Renal cortex interstitium (tissue), 15 donors: ENCODE measurements at places on chromosomes 7 and 10. TPM values are rescaled to one million over a fixed set of nuclear protein-coding genes. Genes with fewer than 3 reads are reported as not detected.

DNA sequence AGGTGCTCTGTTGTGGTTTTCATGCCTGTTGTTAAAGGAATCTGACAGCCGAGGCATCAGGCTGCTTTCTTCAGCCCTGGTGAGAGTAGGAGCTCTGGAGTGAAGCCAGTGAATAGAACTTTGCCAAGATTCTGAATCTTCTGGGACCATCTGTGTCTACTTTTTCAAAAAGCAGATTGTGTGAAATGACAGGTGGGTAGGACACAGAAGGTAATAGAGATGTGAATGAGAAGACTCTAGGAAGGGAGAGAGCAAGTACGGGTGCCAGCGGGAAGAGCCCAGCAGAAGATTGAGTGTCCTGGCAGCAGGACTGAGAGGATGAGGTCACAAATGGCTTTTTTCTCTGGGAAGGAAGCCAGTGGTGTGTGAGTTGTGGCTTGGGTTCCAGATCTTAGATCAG lies 429.2 kb downstream of the SDK1 start:
- DNase-seq, result no peak

DNA sequence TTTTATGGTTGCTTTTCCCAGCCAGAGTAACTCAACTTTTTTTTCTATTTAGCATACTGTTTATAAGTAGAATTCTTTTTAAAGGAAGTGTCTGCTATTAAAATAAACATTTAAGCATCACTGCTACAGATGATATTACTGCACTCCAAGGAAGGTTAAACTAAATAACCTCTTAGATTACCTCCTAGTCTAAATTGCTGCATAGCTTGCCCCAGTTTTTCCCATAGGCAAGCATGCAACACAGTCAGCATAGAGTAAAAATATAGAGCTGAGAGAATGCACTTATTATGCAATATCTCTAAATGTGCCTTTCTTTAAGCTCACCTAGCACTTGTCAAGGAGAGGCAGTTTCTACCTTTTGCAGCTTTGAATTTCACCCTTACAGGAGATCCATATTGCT lies 1392.4 kb upstream of the CELF2 start:
- DNase-seq, result no peak

DNA sequence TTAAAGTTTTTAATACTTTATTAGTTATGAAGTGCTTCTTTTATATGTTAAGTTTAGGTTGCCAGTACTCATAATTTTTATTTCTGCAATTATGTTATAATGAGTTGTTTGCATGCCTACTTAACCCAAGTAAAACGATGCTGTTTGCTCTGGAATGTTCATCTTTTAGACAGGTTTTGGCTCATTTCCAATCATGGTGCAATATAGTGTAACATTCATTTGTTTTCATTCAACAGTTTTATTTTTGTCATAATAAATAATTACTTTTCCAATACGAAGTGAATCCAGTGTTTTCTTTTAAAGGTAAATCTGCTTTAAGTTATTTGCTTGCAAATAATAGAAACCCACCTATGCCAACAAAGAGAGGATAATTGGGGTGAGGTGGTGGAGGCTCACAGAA lies 22.1 kb downstream of the ARL5B start:
- DNase-seq, result no peak

DNA sequence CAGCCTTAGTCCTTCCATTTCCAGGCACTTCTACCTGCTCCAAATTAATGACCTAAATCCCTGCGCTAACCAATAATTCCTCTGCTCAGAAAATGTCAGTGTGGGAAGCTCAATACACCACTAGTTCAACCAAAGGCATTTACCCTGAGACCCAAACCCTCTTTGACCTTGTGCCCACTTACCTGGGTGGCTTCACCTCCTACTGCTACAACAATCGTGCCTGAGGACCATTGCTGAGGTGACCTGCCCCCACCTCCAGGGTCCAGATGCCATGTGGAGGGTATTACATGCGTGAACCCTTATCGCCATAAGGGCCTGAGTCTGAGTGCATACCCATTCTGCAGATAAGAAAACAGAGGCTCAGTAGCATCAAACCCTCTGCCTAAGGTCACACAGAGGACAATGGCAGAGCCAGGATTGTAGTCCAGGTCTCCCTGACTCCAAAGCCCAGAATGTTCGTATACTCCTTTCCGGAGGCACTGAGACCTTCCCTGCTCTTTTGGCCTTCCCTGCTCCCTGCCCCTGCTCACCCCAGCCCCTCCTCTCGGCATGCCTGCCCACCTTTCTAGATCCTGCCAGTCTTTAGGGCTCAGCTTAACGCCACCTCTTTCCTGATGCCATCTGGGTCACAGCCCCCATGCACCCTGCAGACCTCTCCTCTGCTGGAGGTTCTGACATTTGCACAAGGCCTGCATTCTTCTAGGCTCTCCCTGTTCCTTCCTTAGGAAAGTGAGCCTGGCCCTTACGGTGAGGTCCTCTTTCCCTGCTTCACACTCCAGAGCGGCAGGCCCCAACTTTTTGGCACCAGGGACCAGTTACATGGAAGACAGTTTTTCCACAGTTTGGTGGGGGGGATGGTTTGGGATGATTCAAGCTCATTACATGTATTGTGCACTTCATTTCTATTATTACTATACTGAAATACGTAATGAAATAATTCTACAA lies 94.9 kb downstream of the CHST15 start:
- no peak for DNase-seq

DNA sequence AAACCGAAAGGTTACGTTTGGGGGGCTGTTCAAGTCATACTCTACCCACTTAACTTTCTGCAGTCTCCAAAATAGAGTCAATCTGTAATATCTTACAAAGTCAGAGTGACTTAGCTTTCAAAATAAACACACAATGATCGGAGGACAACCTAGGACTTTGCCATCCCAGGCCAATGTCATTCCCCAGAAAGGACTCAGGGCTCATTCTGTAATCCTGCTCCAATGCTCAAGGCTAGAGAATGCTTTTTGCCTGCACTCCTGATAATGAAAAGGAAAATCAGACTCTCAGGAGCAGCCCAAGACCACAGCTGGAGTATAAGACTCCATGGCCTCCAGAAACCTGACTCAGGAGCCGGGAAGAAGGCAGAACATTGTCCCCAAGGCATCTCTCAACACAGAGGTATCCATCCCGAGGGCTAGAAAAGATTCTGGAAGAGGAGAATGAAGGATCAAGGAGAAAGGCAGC lies 28.5 kb upstream of the ASCC1 start:
- no peak for DNase-seq

GRCh38 chr10:46317889-46318288 lies 31.1 kb downstream of the ANTXRL start:
- DNase-seq, result no peak

DNA sequence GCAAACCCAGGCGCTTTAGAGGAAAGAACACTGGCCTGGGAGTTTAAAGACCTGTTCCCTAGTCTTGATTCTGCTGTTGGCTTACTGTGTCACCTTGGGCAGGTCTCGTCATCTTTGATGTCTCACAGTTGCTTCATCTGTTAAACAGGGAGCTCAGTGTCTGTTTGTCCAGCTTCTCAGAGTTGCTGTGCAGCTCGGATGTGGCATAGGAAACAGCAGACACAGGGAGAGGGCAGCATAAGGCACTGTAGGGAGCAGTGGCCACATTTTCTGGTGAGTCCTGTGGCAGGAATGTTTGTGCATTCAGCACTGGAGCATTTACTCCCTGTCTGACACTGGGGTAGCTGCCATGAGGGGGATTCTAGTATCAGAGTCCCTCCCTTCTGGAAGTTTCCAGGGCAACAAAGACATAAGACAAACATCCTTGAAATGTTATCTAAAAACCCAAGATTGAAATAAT lies 2.0 kb downstream of the REPIN1 start:
- DNase-seq, result no peak

DNA sequence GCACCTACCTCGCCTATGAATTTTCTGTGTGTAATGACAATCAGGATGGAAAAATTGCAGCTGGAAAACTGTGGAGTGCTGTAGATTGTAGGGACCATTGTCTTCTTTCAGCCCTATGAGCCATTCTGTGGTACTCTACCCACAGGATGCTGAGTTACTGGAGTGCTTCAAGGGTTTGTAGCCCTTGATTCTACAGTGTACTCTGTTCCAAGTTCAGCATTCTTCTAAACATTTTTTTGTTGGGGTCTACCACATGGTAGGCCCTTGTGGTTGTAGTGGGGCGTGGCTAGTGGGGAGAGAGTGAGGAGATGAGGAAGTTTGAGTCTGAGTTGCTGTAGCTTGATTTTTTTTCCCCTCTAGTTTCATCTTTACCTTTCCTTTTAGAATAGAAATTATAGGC lies 33.5 kb downstream of the REEP3 start:
- no peak for DNase-seq

- no peak for DNase-seq
Measured at GRCh38 chr7:18866359-18867036, 250.9 kb downstream of the TWIST1 start.

GRCh38 chr7:105924945-105925344 lies 38.1 kb upstream of the CDHR3 start:
- DNase-seq, result no peak

DNA sequence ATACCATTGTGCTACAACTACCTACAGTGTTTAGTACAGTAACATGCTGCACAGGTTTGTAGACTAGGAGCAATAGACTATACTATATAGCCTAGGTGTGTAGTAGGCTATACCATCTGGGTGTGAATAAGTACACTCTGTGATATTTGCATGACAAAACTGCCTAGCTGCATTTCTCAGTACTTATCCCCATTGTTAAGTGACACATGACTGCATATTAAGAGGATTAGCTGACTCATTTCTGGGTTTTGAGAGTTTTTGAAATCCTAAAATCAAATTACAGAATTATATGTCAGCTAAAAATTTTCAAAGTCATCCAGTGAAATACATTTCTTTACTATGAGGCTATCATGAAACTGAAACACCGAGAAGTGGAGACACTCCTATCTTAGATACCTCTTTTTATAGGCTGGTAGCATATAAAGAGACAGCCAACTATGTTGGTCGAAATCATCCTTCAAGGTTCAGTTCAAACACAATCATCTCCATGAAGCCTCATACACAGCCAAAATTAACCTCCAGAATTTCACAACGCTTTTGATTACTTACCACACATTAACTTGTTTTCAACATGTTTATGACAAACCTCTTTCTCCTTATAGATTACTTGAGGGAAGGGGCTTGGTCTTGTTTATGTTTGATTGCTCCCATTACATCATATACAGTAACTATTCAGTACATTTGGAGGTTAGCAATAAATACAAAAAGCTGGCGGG lies 89.8 kb upstream of the ANK3 start:
- no peak for DNase-seq

GRCh38 chr10:119761106-119761505 lies 35.3 kb downstream of the INPP5F start:
- no peak for DNase-seq

DNA sequence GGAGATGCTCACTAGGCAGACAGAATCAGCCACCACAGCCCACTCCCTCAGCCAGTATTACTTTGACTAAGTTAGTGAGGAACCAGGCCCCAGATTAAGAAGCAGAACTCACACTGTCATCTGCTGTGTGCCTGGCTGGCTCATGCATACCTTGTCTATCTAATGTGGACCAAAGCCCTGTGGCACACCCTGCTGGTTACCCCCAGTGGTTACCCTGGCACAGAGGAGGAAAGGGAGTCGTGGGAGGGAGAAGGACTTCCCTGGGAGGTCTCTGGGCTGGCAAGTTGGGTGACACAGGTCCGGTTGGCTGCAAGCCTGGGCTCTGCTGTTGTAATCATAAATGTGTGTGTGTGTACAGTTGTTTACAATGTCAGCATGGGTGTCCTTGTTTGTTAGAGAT lies 7.5 kb upstream of the SH2D4B start:
- no peak for DNase-seq

DNA sequence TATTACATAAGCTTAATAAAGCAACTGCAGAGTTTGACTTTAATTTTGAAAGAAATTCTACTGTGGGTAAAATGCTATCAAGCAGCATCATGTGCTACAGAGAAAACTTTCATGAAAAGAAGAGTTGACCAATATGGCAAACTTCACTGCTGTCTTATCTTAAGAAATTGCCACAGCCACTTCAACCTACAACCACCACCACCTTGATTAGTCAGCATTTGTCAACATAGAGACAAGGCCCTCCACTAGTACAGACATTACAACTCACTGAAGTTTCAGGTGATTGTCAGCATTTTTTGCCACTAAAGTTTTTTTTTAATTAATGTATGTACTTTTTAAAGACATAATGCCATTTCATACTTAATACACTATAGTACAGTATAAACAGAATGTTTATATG lies 350.3 kb downstream of the HPSE2 start:
- DNase-seq, result no peak

Gene STEAP2
- polyA plus RNA-seq, result 11.4 TPM

Gene ATP6V1F
- 241 TPM for polyA plus RNA-seq

Gene SAMD9L
- 4.4 TPM for polyA plus RNA-seq

Gene SORCS1
- polyA plus RNA-seq, result 13.7 TPM

Gene LRRD1
- polyA plus RNA-seq, result 0.50 TPM

Gene RBM20
- 6.1 TPM for polyA plus RNA-seq
